T-helper 1 cell (primary cell): ENCODE measurements at places on chromosomes 16 and 17.

GRCh38 chr16:66211651-66212050, 154.8 kb upstream of the CDH5 start:
- DNase-seq: no peak

- no peak for DNase-seq
Observed at GRCh38 chr17:50203086-50203485, 1.7 kb upstream of the COL1A1 start.

DNA sequence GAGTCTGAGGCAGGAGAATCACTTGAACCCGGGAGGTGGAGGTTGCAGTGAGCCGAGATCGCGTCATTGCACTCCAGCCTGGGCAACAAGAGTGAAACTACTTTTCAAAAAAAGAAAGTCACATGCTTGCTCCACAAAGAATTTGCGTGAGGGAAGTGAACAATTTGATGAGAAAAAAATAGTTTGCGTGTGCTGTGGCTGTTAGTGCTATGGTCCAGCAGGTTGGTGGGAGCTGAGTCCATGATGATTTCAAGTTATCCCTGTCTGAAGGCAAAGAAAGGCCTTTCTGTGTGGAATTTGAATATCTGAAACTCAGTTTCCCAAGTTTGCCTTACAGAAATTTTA, 21.0 kb downstream of the PRCD start:
- no peak for DNase-seq

DNA sequence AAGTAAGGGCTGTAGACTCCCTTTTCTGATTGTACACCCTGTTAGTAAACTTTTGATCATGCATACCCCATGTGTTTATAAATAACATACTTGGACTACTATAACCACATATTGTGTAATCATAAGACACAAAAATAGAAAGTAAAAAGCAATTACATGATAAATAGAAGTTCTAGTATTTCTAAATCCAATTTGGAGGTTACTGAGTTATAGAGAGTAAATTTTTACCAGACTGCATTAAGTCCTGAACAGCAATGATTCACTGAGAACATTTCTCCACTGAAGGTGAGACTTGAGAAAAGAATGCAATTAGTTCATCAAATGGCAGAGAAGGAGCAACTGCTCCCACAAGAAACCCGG, 7.7 kb upstream of the TBKBP1 start:
- no peak for DNase-seq

DNA sequence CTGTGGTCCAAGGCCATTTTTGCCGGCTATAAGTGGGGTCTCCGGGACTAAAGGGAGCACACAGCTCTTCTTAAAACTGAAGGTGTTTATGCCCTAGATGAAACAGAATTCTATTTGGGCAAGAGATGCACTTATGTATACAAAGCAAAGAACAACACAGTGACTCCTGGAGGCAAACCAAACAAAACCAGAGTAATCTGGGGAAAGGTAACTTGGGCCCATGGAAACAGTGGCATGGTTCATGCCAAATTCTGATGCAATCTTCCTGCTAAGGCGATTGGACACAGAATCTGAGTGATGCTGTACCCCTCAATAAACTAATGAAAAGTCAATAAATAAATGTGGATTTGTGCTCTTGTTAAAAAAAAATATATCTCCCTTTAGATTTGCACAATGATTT, 20.2 kb upstream of the SHISA9 start:
- no peak for DNase-seq

GRCh38 chr16:84360170-84360569, 8.2 kb upstream of the ATP2C2 start:
- no peak for DNase-seq

DNA sequence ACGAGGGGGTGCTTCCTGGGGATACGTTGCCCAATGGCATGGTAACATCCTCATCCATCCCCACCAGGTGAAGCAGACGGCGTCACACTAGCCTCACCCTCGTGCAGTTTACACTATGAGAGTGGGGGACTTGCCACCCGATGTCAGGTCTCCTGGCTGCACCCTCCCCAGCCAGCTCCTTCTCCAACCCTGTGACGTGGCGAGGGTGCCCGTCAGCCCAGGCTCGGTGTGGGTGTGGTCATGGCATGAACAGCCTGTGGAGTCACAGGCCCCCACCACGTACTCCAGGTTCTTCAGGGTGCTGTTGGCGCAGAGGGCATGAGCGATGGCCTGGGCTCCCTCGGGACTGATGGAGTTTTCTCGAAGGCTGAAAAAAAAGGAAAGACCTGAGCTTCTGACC, 28.3 kb downstream of the NLRC3 start:
- no peak for DNase-seq
